ENCODE measurements at places on chromosomes 7 and 10.

DNA sequence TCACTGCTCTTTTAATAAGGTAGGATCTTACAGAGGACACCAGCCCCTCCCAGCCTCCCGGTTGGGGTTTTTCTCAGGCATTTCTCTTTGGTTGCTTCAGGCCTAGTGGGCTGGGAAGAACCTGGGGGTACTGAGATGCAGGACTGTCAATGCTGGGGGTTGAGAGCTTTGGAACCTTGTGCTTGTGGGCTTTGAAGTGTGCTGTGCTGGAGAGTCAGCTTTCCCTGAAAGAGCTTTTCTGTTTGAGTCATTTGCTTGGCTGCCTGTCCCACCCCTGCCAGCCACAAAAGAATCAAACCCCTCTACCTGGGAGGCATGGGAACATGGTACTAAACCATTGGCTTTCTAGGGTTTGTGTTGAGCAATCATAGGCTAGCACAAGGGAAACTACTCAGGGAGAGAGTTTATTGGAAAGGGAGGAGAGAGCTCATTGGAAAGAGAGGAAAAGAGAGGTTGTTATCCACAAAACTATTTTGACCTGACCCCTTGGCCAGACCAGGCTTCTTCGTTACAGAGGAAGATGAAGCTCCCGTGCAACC lies 1.4 kb downstream of the SCD start:
- no peak for DNase-seq

- DNase-seq = no peak
Observed at GRCh38 chr10:62527019-62527827, 153.1 kb downstream of the ZNF365 start.

- DNase-seq = no peak
Observed at GRCh38 chr7:41261080-41261479, 441.8 kb downstream of the INHBA start.

- DNase-seq = no peak
Observed at GRCh38 chr7:47908720-47909119, 39.5 kb downstream of the PKD1L1 start.

GRCh38 chr7:1725199-1725690 lies 55.2 kb downstream of the ELFN1 start:
- peak; percentile 17 for DNase-seq

GRCh38 chr7:37729181-37729580 lies 45.6 kb downstream of the GPR141 start:
- no peak for DNase-seq

DNA sequence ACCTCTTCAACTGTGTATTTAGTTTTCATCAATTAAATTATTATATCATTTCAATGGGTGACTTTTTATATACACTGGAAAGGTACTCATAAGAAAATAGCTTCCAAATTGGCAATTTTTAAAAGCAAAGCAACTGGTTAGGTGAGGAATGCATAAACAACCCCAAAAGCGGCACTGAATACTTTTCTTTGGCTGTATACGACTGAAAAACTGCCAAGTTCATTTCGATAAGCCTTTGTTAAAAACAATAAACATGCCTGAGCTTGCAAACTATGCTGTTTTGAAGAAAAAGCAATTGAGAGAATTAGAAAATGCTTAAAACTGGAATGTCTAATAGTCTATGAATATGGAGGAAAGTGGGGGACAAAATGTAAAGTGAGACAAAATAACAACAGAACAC lies 2.9 kb downstream of the SLC16A12 start:
- DNase-seq = no peak

GRCh38 chr10:108385963-108386362 lies 1221.5 kb upstream of the SORCS1 start:
- DNase-seq = no peak

- DNase-seq = no peak
Observed at GRCh38 chr10:85032981-85033380, 704.6 kb downstream of the CCSER2 start.

GRCh38 chr7:31526864-31527263 lies 13.0 kb downstream of the ITPRID1 start:
- DNase-seq = no peak

DNA sequence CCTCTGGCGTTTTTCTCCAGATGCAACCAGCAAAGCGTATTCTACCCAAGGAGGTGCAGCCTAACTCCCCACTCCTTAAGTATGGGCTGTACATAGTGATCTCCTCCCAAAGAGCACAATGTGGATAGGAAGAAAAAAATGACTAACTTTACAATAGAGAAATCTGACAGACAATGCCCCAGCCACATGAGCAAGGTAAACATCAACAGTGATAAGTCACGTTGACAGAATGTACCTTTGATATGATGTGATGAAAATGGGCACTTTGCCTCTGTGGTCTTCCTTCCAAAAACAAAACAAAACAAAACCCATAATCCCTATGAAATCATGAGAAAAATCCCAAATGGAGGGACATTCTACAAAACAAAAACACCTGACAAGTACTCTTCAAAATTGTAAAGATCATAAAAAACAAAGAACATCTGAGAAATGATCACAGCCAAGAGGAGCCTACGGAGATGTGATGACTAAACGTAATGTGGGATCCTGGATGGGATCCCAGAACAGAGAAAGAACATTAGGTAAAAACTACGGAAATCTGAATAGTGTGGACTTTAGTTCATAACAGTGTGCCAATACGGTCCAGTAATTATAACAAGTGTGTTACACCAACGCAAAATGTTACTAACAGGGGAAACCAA lies 50.6 kb downstream of the ABLIM1 start:
- DNase-seq = no peak

GRCh38 chr7:676246-676971 lies 50.1 kb upstream of the DNAAF5 start:
- DNase-seq = no peak

- DNase-seq = no peak
Observed at GRCh38 chr7:26185844-26186180, 14.7 kb downstream of the HNRNPA2B1 start.

GRCh38 chr10:79397051-79397450 lies 48.4 kb downstream of the ZCCHC24 start:
- DNase-seq = no peak

- no peak for DNase-seq
Observed at GRCh38 chr7:44805950-44806349, 9.5 kb downstream of the PPIA start.

GRCh38 chr10:89503652-89504370 lies 31.6 kb downstream of the SLC16A12 start:
- no peak for DNase-seq

GRCh38 chr7:137546009-137546408 lies 202.5 kb upstream of the PTN start:
- DNase-seq = no peak

- DNase-seq = no peak
Observed at GRCh38 chr10:127911218-127911866, 4.4 kb downstream of the PTPRE start.

DNA sequence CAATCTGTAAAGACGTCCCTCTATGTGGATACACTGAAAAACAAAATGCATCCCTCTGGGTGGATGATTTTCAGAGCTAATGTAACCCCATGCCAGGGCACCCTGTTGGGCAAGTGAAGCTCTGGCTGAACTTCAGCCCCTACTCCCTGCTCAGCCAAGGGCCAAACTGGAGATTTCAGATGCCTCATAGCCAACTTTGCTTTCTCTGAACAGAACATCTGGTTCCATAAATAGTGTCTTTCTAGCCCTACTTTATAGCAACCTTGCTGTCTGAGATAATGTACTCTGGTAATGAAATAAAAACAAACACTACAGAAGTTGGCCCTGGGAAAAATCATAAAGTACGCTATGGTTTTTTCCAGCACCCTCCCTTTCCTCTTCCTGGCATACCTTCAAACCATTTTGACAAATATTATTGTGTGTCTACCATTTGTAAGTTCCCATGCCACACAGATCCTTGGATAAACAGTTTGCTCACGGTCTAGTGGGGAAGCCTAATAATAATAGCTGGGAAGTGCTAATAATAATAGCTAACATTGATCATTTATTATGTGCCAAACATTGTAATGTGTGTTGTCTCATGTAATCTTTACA lies 3.4 kb downstream of the ENTPD1 start:
- DNase-seq = no peak

DNA sequence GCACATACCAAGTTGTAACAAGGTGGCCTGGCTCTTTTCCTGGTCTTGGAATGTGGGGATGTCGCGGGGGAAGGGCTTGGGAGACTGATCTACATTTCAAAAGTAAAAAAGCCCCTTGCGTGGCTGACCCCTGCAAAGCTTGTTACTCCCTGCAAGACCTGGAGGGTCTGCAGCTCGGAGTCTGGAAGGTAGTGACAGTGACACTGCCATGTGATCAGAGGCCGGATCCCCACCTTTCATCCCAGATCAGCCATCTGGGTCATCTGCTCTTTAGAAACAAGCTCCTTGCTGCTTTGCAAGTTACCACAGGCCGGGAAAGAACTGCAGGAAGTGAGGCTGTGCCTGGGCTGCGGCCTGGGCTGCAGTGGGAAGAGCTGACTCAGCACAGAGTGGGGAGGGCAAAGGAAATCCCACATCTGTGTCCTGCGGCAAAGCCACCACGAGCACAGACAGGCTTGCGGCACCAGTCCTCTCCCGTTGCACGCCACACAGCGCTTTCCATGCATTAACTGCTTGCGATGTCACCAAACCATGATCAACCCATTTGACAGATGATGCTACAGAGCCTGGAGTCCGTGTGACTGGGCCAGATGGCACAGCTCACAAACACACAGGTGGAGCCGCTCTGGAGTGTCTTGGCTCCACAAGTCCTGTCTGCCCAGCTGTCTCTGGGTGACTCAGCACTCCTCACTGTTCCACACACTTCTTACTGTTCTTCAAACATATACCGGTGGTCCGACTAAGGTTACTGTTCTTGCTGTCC lies 97.7 kb downstream of the SH3PXD2A start:
- DNase-seq = peak; percentile 61

DNA sequence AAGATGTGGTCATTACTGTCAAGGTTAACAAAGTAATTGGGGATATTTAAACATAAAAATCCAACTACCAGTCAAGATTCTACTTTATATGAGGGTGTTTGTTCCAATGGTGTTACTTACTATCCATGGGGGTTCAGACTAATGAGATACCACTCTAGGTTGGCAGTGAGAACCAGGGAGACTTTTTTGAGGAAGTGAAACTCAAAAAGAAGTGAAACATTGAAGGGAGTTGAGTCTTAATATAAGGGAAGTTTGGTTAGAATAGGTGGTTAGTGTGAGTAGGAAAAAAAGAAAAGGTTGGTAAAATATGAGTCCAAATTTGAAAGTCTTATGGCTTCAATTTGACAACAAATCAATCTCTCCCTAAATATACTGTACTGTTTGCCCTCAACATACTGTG lies 123.6 kb upstream of the ANK3 start:
- DNase-seq = no peak

- no peak for DNase-seq
Observed at GRCh38 chr7:41292487-41292886, 410.4 kb downstream of the INHBA start.

DNA sequence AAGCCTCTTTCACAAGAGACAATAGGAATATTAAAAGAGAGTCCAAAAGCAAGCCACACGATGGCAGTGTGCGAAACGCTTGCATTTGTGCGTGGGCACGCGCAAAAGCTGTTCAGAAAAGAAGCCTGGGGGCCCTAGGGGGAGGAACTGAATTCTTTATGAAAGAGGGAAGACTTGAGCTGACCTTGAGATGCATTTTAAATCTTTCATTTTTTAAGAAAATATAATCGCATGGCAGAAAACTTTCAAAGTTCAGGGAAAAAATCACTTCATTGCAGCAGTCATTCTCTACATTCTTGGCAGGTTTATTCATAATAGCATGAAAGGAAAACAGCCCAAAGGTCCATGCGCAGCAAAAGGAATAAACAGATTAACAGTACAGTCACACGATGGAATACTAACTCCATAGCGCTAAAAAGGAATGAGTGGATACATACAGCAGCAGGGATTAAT lies 206.5 kb upstream of the PRKCQ start:
- peak; percentile 13 for DNase-seq

DNA sequence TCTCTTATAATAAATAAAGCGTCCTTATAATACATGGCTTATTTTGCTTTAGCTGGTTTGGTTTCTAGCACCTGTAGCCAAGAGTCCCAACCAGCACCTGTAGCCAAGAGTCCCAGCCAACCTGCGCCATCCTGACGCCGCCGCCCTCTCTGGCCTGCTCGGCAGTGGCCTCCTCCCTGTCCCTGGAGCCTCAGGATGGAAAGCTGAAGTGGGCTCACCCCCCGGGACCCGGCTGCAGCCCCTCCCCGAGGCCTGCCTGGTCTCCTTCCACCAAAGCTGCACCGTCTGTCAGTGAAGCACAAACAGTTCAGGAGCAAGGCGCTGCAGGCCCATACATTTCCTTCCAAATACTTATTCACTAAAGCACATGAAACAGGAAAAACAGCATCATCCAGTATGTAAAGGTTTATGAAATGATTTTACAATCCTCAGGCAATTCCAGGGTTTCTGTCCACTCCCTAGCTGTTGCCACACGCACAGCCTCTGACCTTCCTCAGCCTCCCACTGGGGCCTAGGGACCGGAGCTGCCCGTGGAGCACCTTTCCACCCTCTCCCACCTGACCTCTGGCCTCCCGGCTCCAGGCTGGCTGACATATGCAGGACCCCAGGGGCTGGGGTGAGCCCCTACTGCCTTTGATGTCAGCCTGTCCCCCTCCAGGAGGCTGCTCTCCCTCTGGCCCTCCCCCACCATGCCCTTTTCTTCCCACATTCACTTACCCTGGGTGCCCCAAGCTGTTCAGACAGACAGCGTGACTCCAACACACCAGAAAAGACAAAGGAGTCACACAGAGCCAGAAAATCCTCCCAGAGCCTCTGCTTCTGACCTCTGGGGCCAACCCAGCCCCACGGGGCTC lies 149.6 kb upstream of the PPP2R2D start:
- no peak for DNase-seq

- no peak for DNase-seq
Observed at GRCh38 chr7:66505531-66506451, 122.9 kb upstream of the KCTD7 start.

DNA sequence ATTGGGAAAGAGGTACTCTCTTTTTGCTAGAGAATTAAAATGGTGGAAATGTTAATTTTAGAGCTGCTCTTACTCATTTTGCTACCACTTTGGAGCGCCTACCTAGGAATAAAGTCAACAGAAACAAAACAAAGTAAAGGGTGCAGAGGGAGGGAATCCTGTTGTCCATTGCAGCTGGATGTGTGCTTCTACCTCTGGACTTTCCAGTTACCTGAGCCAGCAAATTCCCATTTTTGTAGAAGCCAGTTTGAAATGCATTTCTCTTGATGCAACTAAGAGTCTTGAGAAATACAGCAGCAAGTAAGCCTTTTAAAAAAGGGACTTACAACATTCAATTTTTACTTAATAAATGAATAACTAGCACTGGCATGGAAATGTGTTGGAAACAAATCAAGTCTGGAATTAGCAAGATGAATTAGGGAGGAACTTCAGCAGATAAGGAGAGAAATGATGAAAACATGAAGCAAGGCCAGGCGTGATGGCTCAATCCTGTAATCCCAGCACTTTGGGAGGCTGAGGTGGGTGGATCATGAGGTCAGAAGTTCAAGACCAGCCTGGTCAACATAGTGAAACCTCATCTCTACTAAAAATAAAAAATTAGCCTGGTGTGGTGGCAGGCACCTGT lies 113.5 kb upstream of the CTTNBP2 start:
- DNase-seq = no peak

All from fibroblast of skin of left quadriceps (primary cell).